Stimulated activated CD4-positive, alpha-beta T cell treated with anti-CD3 and anti-CD28 coated beads, Interleukin-12 subunit alpha, Interleukin-12 subunit beta, amount 100 ng/mL, for 48 hours (primary cell): ENCODE measurements at places on chromosomes 2 and 18.

DNA sequence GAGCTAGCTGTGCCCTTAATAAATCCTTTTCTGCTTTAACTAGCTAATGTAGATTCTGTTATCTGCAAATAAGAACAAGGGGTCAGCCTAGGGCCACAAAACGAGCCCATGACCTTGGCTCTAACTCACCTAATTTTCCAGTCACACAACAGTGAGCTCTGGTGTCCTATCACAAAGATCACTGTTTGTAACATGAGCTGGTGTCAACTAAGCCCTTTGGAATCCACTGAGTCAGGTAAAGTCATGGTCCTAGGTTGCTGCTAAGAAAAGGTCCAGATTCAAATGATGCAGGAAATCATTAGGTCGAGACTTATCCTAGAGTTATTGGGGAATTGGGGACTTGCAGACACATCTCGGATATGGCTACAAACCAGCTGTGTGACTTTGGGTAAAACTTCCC lies 49.9 kb downstream of the ST8SIA5 start:
- DNase-seq: no peak

GRCh38 chr2:189014449-189015138 lies 40.4 kb downstream of the COL3A1 start:
- DNase-seq: no peak

DNA sequence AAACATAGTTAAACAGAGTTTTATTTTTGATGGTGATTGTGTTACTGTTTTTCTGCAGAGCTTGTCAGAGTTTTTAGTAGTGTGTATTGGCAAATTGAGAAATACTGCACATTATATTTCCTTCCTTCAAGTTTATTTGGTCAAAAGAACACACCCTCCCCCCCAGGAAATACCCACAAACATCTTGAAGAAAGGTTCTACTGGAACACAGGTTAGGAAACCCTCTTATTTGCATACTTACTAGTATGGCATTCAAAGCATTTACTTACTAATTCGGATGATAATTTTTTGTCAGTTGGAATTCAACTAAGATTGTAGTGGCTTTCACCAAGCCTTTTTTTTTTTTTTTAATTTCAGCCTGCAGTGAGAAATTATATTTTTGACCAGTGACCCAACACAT lies 9.1 kb downstream of the CAB39 start:
- no peak for DNase-seq

DNA sequence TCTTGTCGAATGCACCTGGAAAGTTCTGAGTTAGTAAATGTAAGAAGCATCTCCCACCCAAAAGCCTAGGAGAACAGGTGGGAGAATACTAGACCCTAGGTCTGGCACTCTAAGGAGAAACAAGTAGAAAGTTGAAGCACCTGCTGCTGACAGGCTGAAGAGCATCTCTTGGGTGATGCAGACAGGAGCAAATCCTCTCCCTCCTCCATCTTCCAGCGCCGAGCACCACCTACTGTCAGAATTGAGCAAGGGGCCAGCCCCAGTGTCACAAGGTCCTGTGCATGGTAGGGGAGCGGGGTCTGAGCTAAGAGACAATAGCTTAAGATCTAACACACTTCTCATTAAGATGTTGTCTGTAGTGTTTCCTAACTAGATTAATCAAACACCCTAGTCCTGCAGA lies 52.9 kb downstream of the HK2 start:
- no peak for DNase-seq

GRCh38 chr2:74747411-74748080 lies 86.4 kb upstream of the HK2 start:
- no peak for DNase-seq

DNA sequence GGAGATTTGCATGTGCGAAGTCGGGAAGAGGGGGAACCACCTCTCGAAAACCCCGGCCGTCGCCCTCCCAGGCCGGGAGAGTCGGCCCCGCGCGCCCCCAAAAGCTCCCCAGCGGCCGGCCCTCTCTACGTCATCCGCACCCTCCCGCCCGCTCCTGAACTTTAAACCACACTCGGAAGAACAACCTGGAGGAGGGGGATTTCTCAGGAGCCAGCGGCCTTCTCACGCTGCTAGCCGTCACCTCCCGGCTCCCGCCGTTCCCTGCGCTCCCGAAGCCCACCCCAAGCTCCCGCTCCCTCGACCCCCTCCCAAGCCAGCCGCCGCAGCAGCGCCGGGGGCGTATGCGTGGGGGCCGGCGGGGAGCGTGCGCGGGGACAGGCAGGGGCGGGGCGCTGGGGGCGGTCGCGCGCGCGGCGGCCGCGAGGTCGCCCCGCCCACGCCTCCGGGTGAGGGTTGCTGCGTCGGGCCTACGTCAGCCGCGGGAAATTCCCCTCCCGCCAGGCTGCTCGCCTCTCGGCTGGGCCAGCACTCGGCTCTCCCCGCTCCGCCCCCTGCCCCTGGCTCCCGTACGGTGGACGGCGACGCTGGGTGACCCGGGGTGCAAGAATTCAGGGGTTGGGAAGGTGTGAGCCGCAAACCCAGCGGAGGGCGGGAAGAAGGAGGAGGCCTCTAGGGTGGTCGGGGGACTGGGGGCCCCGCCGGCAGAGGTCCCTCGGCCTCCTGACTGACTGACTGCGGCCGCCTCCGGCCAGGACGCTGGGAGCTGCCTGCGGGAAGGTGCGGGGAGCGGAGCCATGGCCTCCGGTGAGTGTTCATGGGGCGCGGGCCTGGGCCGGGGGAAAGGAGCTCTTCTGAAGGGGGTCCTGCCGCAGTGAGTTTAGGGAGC lies at the start of gene REL:
Gene REL (plus strand): TSS at position 528 of the 886 bp plus-strand sequence. CDS start 267 bp downstream, at position 795.
- peak; percentile 79 for DNase-seq

GRCh38 chr2:147683380-147683779 lies 161.4 kb upstream of the ACVR2A start:
- no peak for DNase-seq

GRCh38 chr2:119860924-119861323 lies 101.2 kb downstream of the PTPN4 start:
- no peak for DNase-seq

DNA sequence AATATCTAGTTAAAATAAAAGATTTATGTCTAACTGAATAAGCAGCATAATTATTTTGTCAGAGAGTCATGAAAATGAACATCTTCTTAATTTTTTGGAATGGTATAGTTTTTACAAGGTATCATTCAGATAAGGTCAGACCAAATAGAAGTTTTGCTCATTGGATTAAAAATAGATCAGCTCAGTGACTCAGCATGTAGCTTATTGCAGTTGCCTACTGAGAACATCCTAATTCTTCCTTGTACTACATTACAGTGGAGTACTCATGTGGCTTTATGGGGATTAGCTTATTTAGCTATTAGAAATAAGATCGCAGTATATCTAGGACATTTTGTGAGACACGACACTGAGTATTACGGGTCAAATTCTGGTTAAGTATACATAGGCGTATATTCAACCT lies 38.2 kb upstream of the PPM1B start:
- no peak for DNase-seq

GRCh38 chr2:118061135-118061955 lies 26.9 kb upstream of the INSIG2 start:
- DNase-seq: no peak

DNA sequence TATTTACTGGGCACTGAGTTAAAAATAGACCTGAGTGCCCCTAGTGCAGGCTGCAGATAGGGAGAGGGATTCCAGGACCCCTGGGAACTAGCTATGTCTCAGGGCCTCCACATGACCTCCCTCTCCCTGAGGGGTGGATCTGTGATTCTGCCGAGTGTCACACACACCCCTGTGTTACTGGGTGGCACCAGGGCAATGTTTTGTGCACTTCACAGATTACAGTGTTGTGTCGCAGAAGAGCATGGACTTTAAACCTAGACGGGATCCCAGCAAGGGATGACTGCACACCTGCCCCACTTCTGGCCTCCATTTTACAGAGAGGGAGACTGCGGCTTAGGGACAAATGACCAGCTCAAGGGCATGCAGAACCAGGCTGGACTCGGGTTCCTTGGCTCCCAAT lies 65.6 kb downstream of the ZFP36L2 start:
- no peak for DNase-seq

DNA sequence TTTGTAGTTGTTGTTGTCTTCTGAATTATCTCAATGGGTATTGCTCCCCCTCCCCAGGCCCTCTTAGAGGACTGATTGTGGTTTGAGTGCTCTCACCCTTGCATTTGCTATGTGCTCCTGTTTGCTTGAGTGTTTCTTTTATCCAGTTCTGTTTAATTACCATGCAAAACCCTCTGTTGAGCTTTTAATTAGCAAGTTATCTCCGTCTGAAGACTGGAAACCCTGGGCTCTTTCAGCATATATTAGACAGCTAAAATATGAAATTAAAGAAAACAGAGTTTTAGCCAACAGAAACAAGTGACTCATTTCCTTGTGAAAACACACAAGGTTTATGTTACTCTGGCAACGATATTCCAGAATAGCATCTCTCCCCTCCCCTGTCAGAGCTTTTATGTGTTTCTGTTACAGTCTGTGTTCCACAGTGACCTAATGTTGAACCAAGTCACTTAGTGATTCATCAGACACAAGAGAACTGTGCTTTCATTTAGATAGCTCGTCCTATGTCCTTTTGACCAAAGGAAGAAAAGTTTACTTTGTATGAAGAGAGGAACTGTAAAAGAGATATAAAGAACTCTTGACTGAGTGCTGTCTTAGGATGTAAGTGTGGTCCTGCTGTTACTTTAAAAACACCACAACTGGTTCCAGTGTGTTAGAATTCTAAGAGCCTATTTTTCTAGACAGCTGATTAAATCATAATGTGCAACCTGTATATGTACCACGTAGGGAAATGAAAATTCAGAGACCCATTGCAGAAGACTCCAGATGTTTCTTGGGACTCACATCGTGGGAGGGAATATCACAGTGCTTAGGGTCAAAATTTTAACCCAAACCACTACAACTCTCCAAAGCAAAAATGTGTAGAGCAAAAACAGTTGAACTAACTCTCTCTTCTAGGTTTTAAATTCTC lies 172.8 kb upstream of the RBMS1 start:
- DNase-seq: no peak

DNA sequence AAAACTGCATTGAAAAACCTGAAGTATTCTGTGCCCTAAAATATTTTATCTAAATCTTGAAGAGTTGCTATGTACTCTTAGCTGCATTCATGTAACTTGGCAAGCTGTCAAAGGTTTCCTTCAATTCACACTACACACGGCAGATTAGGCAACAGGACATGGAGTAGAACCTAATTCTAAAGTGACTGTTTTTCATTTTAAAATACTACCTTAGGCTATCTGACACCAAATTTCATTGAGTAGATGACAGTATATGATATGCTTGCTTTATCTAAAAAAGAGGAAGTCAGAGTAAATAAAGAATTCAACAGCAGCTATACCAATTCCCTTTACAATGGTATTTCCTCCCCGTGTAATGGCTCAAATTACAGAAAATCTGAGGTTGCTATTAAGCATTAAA lies 45.4 kb downstream of the EXOC6B start:
- DNase-seq: no peak

- DNase-seq: no peak
Observed at GRCh38 chr2:131040661-131041401, 52.4 kb downstream of the FAM168B start.

DNA sequence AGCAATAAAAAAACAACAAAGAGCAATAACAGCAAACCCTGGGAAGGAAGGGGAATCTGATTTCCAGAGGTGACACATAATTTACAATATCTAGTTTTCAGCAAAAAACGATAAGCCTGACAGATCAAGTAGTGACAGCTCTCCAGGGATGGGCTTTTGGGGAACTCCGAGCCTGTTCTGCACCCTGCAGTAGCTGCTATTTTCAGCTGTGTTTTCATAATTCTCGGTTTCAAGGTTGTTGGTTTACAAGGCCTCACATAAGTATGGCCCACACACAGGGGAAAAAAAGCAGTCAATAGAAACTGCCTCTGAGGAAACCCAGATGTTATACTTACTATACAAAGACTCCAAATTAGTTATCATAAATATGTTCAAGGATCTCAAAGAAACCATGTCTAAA lies 67.7 kb upstream of the CTLA4 start:
- no peak for DNase-seq

- DNase-seq: no peak
Observed at GRCh38 chr18:45978084-45978483, 11.0 kb upstream of the EPG5 start.

DNA sequence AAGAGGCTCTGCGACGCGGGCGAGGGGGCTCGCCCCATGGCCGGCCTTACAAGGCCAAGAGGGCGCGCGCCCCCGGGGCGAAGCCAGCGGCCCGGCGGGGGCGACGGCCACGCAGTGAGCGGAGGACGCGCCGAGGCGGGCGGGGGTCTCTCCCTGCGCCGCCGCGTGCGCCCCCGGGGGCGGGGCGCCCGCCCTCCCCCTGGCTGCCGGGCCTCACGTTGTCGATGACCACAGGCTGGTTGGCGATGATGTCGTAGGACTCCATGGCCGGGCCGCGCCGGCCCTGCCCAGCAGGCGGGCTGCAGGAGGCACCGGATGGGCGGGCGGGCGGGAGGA lies 250 bp downstream of the ACTR1B start:
- DNase-seq: no peak

- DNase-seq: no peak
Observed at GRCh38 chr2:152651834-152652233, 65.4 kb downstream of the PRPF40A start.

GRCh38 chr2:5473635-5474034 lies 218.5 kb upstream of the SOX11 start:
- no peak for DNase-seq

- DNase-seq: no peak
Observed at GRCh38 chr2:33071591-33071990, 124.8 kb downstream of the LTBP1 start.

GRCh38 chr18:35589546-35589945 lies 8.0 kb downstream of the GALNT1 start:
- no peak for DNase-seq

GRCh38 chr2:147351784-147352183 lies 493.0 kb upstream of the ACVR2A start:
- DNase-seq: no peak

DNA sequence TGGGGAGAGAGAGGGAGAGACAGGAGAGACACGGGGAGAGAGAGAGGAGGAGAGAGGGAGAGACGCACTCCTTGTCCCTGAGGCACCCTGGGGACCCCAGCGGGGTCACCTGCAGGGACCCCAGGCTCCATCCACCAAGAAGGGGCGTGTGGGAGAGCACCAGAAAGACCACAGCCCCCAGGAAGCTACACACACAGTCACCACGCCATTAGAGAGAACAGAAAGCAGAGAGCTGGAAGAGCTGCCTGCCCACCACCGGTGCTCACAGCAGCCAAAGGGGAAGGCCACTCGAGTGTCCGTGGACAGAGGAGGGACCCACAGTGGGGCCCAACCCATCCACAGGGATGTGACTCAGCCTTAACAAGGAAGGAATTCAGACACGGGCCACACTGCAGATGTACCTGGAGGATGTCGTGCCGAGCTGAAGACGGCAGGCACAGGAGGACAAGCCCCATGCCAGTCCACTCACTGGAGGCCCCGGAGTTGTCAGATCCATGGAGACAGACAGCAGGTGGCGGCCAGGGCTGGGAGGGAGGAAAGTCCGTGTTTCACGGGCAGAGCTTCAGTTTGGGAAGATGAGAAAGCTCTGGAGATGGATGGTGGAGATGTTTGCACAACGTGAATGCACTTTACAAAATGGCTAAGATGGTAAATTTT lies 11.5 kb upstream of the NFATC1 start:
- no peak for DNase-seq
